Ascending aorta (tissue), 2 donors: ENCODE measurements at places on chromosomes 16 and 17. TPM values are rescaled to one million over a fixed set of nuclear protein-coding genes. Genes with fewer than 3 reads are reported as not detected.

Gene DHX58
- total RNA-seq = 1.7 TPM

Gene TBC1D3H
- not detected for total RNA-seq

Gene NPIPA2
- total RNA-seq = not detected

Gene CPHXL2
- not detected for total RNA-seq

GRCh38 chr17:13228225-13228624 is 210.4 kb upstream of the ELAC2 start:
- no peak for DNase-seq

DNA sequence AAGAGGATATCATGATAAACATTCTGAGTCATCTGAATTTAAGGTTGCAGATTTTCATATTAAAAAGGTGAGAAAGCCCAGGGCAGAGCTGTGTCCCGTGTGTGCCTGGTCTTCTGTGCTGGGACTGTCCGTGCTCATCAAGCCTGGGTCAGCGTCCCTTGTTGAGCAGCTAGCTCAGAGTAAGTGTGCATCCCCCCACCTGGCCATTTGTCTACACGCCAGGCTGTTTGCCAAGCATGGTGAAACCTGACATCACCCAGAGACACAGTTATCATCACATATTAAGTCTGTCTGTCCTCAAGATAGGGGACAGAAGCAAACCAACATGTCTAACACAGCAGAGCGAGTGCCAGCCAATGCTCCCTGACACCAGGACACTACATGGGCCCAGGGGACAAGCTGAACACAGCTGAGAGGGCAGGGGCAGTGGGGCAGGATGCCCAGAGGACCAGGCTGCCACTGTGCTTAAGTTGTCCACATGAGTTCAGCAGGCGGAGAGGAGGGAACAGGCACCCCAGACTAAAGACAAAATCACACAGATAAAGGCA is 57.9 kb upstream of the CNEP1R1 start:
- DNase-seq = no peak

GRCh38 chr16:24995033-24995432 is 20.1 kb downstream of the ARHGAP17 start:
- no peak for DNase-seq

DNA sequence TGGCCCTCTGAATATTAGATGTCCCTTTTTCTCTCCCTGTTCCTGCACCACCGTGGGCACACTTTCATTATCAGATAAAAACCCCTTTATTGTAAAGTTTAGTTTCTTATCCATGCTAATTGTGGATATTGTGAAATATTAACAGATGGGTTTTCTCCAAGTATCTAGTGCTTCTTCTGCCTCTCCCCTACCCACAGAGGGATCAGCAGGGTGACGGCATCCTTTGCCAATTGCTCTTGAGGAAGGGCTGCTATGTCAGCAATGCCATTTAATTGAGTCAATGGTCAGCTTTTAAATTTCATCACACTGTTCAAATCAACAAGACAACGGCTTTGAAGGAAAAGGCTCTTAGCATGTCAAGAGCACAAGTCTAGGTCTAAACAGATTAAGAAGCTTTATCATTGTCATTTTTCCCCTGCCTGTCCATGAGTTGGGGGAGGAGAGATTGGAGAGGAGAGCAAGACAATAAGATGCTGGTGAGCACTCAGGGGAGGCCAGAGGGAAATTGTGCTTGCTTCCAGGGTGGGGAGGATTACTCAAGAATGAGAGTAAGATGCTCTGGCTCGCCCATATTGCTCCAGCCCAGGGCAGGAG is 443.0 kb upstream of the CCL2 start:
- DNase-seq = no peak

DNA sequence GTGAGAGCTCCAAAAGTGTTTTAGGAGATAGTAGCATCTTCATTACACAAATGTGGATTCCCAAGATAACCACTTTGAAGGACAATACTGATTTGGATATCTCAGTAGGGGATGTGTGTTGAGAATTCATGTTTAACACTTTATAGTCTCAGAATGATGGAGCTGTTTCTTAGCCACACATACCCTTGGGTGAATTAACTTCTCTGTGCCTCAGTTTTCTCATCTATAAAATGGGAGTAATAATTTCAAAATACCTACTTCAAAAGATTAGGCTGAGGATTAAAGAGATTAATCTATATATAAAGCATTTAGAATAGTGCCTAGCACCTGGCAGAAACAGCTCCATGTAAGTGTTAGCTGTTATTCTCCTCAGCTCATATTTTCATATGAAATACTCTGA is 19.0 kb downstream of the LPCAT2 start:
- no peak for DNase-seq

DNA sequence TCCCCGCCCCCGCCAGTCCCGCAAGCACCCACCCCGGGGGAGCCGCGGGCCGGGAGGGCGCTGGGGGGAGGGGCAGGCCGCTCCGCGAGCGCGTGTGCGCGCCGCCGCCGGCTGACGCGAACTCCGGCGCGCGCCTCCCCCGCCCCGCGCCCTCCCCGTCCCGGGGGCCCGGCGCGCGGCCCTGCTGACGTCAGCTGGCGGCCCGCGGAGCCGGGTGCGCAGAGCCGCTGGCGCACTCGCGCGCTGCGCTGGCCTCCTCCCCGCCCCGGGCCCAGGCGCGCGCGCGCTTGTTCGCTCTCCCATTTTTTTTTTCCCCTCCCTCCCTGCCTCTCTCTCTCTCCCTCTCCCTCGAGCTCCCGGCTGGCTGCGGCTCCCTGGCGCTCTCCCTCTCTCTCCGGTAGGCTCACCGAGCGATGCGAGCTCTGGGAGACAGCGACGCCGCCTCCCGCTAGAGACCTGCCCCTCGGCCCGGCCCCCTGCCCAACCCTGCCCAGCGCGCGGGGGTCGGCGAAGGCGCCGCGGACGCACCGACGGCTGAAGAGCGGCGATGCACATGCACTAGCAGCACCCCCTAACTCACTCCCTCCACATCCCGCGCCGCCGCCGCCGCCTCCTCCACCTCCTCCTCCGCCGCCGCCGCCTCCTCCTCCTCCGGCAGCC is at the start of gene GNAO1:
Gene GNAO1, plus strand, starts transcription at position 334 of the 660 bp plus-strand sequence. CDS start 747 bp downstream, outside the sequence.
- peak; percentile 79 for DNase-seq

GRCh38 chr16:49773534-49774475 is 82.1 kb downstream of the ZNF423 start:
- no peak for DNase-seq

- no peak for DNase-seq
Measured at GRCh38 chr16:2048116-2048543, 345 bp downstream of the TSC2 start.

DNA sequence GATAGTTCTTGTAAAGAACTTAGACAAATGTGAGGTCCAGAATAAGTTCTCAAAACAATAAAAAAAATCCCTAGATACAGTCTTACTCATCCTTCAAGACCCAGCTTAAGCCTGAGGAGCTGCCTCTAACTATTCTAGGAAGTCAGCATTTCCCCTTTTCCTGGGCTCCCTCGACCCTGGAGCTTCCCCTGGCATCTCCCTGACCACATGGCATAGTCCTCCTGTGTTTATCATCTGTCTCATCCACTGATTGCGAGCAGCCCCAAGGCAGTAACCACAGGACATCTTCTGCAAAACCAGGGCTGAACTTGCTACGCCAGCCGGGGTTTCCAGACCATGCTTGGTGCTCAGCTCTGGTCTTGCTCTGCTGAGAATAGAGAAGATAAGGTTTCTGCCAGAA is 36.7 kb upstream of the NLRP1 start:
- no peak for DNase-seq

DNA sequence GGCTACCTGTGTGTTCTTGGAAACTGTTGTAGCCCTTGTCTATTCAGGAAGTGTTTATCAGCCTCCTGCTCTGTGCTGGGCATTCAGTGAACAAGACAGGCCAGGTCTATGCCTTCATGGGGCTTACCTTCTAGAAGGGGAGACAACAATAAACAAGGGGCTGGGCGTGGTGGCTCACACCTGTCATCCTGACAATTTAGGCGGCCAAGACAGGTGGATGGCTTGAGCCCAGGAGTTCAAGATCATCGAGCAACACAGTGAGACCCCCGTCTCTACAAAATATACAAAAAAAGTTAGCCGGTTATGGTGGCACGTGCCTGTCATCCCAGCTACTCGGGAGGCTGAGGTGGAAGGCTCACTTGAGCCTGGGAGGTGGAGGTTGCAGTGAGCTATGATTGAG is 5.5 kb upstream of the GSG1L start:
- DNase-seq = no peak

DNA sequence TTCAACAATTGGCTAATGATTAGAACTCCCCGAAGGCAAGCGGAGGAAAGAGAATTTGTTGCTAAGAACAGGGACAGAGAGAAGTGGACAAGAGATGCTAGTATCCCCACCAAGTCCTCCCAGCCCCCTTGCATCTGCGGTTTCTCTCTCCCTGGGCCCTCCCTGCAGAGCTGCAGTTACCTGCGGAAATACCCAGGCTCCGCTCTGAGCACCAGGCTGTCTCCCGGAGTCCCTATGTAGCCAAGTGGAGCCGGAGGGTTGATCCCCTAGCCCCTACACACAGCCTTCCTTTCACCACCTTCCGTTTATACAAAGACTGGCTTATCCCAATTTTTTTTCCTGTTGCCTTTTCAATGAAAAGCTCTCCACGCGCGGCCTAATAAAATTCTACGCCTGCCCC is 834.4 kb downstream of the KCNJ2 start:
- DNase-seq = no peak

- no peak for DNase-seq
Measured at GRCh38 chr17:47831934-47832327, 461 bp downstream of the LRRC46 start.

- no peak for DNase-seq
Measured at GRCh38 chr17:17812211-17813054, 24.4 kb downstream of the SREBF1 start.

DNA sequence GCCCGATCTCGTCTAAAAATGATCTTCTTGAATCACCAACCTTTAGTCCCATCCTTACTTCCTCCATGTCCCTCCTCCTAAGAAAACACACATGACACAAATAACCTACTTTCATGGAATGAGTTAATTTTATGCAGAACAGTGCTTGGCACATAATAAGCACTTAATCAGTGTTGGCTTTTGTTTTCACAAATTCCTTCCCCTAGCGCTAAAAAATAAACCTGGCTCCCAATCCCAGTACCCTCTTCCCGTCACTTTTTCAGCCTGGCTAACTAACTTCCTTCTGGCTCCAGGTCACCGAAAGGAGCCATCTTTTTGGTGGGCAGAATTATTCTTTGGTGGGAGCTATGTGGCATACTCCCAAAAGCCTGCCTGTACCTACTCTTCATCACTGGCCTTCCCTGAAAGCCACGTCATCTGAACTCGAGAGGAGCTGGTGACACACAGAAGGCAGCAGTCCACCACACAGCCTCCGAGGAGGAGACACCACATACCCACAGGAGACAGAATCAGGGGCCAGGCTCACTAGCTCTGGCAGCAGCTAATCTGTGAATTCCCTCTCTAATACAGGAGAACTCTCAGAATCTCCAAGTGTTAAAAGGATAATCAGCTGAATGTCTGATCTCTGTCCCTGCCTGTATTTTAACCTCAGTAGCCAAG is 114.5 kb downstream of the SMG6 start:
- no peak for DNase-seq

GRCh38 chr17:44940317-44940716 is 7.3 kb downstream of the KIF18B start:
- DNase-seq = no peak
